ENCODE measurements at places on chromosomes 1 and 21.

DNA sequence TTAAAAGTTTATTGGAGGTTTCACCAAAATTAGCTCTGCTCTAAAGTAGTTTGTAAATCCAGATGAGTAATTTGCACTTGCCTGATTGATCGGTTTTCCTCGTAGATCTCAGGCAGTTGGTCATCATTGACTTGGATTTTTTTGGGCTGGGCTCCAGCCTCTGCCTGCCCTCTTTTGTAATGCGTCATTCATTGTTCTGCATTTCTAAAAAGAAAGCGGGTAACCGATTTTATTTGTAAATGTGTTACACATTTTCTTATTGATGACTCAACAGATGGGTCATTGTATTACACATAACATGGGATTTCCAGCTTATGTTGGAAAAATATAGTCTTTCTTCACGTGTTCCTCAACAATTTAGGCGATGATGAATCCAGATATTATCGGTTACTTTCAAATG, 5.5 kb downstream of the ETS2 start:
- DNase-seq, result no peak

DNA sequence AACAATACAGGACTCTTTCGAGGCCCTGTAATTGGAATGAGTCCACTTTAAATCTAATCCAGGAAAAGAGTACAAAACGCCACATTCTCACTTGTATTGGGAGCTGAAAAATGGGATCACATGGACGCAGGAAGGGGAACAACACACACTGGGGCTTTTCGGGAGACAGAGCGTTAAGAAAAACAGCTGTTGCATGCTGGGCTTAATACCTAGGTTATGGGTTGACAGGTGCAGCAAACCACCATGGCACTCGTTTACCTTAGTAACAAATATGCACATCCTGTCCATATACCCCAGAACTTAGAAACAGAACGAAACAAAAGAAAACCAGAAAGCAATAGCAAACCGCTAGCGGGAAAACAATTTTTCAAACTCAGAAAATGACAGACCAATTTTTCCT, 1532.7 kb upstream of the TPTE start:
- DNase-seq, result no peak

GRCh38 chr1:197787056-197787455, 11.8 kb upstream of the DENND1B start:
- no peak for DNase-seq

DNA sequence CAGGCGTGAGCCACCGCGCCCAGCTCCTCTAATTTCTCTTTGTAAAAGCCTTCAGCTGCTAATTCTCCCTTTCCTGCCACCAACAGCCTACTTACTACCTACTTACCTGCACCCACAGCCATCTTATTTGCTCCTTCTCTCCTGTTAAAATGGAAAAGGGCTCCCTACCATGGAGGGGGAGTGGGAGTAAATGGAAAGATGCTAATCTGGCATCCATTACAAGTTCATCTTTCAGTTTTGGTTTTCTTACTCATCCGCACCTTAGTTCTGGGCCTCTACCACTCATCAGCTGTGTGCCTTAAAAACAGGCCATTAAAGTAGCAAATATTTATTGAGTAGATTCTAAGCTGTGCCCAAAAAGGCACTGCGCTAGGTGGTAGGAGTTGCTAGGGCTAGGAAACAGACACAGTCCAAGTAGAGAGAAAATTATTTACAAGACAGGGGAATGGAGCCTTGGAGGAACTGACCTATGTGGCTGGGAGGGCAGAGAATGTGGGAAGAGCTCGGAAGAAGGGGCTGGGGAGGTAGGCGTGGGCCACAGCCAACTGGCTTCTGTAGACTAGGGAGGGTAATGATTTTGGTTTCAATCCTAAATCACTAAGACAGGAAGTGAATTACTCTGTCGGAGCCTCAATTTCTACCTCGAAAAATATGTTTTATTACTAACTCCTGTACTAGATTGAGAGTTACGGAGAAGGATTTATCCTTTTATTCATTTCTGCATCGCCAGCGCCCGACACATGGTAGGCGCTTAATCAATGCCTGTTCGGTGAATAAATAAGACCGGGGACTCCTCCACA, 685 bp upstream of the DDI2 start:
- no peak for DNase-seq

DNA sequence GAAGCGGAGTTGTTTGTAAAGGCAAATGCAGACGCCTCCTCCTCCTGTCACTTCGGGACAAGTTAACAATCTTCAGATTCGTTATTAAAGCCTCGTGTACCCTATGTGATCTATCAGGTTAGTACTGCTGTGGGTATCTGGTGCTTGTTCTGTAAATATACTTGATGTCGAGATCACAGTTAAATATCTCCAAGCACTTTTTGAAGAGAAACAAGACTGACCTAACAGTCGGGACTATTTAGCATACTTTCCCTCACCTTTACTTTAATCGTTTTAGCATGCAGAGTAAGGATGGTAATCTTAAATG, 710 bp downstream of the KLHL20 start:
- no peak for DNase-seq

DNA sequence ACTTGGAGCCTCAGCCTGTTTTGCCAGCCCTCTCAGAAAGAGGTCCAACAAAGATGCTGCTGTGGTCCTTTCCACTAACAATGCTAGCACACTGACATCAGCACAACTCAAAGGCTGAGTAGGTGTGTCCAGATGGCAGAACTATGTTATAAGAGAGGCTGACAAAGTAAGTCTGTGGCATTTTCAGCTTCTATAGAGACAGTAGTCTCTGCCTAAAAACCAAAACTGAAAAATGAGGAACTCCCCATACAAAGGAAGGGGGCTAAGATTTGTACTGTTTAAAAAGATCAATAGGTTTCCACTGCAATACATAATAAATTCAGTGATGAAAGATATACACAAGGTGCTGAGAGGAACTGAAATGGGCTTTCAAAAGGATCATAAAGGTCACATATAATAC, 12.3 kb downstream of the ERO1B start:
- DNase-seq, result no peak

GRCh38 chr1:209585672-209586071, 2.2 kb downstream of the CAMK1G start:
- DNase-seq, result no peak

- DNase-seq, result no peak
These were observed at the start of gene SPRTN for GRCh38 chr1:231338270-231339128. SPRTN (plus strand) TSS chr1:231338293; CDS start chr1:231338384, 91 bp downstream.

Measured in bone marrow (tissue), 2 donors.